NCI-H187 treated with DMSO at 0.1 percent for 48 hours (cell line): ENCODE measurements at places on chromosomes 3 and 15.

DNA sequence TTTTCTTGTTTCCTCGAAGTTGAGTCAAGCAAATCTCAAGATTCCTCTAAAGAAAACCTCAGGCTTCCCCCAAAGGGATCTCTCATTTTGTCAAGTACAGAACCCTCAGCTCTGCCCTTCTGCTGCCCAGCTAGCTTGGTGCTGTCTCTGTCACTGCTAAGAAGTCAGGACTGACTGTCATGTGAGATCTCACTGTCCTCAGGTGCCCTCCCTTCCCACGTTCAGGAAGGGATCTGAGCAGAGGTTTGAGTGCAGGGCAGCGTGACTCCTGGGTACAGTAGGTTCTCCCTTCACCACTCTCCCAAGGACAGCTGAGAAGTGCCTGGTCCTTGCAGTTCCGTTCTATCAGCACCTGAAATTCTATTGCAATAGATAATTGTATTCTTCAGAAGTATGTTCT, 229.7 kb downstream of the SLCO3A1 start:
- no peak for DNase-seq

- DNase-seq, result no peak
Measured at GRCh38 chr15:94263341-94264273, 32.2 kb downstream of the MCTP2 start.

- no peak for DNase-seq
Measured at GRCh38 chr3:15409239-15409638, 18.1 kb downstream of the METTL6 start.

GRCh38 chr3:106242781-106243180, 374.0 kb upstream of the CBLB start:
- DNase-seq, result no peak

- DNase-seq, result no peak
Measured at GRCh38 chr15:52288986-52289385, 6.6 kb downstream of the MYO5C start.

GRCh38 chr3:74862476-74862875, 248.0 kb upstream of the CNTN3 start:
- DNase-seq, result no peak

GRCh38 chr3:31188112-31188511, 293.7 kb upstream of the GADL1 start:
- DNase-seq, result no peak

- DNase-seq, result no peak
Measured at GRCh38 chr3:62103531-62103930, 269.8 kb downstream of the FEZF2 start.

- no peak for DNase-seq
Measured at GRCh38 chr15:90650956-90651689, 66.0 kb upstream of the BLM start.

GRCh38 chr15:101455291-101456025, 34.0 kb downstream of the PCSK6 start:
- DNase-seq, result no peak

DNA sequence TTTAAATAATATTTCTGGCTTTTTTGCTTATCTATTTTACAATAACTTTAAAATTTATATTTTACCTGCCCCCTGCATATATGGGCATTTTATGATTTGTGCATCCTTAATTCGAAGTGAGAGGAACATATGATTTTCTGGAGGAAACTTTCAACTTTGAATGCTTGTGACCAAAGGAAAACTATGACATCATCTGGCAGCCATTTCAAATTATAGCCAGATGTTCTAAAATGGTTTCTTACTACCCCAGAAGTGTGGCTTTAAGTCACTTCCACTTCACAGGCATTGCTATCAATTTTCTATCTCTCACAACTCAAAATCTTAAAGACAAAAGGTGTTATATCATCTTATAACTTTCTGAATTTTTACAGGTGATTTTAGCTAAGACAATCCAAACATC, 508.8 kb downstream of the RBMS3 start:
- no peak for DNase-seq

DNA sequence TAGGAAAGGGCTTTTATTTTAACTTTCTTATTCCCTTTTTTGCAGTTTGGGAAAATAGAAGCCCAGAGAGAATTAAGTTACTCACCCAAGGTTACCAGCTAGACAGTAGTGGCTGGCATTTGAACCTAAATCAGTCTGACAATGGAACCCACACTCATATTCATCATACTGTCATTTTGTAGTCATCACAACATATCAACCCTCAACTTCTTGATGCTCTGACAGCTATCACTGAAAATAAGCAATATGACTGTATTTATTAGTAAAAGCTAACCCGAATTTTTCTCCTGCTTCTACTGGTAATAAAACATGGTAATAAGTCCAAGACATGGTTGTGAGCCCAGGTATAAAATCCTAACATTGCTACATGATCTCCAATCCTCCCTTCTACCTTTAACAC, 585.8 kb upstream of the UBE2E2 start:
- no peak for DNase-seq
